CD14-positive monocyte (primary cell): ENCODE measurements at places on chromosomes 16 and 17.

- DNase-seq, result no peak
These were observed 10.0 kb downstream of the GPT2 start for GRCh38 chr16:46894036-46894672.

DNA sequence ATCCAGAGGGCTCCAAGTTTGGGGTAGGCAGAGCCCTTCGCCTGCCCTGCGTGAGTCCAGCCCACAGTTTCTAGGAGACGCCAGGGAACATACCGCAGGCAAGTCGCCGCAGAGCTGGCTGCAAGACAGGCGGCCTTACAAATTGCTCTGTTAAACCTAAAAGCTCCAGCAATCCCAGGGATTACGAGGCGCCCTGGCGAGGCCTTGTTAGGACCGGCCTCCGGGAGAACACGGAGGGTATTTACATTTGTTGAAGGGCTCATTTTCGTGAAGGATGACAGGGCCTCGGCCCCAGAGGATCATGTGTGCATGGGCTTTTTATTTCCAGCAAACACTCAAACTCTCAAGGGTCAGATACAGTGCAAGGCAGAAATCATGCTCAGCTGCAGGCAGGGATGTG lies 77.6 kb upstream of the FOXF1 start:
- DNase-seq, result no peak

DNA sequence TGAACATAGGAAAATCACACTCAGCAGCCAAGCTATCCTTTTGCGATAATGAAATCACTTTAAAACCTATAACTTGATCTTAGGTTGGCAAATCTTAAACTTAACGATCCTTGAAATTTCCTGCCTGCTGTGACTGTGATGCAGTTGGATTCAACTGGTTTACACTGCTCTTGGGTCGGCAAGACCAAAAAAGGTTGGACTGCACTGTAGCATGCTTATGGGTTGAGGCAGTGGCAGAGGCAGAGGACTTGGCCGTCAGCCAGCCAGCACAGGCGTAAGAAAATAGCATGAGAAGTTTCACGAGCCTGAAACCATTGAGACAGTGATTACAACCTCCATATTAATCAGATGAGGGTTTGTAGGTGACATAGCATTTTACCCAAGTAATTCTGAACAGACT lies 21.4 kb downstream of the WSB1 start:
- no peak for DNase-seq

DNA sequence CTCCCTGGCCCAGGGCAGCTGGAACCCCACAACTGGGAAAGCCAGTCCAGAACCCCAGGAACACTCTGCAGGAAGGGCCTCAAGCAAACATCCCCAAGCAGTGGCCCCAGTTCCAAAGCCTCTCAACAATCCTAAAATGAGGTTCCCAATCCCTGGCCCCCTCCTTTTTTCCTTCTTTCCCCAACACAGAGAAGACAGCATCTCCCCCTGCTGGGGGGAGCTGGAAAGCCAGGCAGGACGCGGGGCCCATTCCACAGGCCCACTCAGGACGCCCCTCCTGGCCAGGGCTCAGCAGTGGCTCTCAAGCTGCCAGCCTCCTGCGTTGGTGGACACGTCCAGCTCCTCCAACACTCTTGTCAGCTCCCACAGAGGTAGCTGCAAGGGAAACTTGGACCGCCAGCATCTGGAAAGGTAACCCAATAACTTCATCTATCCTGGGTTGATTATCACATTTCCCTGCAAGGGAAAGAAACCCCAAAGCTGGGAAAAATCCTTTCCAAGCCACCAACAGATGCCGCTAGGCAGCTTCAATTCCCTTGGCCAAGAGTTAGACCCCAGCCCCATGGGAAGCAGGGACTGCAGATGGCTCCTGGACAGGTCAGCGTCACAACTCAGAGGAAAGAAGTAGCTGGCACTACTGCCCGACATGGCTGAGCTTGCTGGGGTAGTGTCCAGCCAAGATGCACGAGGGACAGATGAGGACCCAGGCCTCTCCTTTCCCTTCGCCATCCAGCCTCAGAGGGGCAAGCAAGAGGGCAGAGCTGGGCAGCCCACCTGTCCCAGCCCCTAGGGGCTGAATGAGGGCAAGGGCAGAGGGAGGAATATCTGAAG lies 7.6 kb downstream of the HDAC5 start:
- no peak for DNase-seq

DNA sequence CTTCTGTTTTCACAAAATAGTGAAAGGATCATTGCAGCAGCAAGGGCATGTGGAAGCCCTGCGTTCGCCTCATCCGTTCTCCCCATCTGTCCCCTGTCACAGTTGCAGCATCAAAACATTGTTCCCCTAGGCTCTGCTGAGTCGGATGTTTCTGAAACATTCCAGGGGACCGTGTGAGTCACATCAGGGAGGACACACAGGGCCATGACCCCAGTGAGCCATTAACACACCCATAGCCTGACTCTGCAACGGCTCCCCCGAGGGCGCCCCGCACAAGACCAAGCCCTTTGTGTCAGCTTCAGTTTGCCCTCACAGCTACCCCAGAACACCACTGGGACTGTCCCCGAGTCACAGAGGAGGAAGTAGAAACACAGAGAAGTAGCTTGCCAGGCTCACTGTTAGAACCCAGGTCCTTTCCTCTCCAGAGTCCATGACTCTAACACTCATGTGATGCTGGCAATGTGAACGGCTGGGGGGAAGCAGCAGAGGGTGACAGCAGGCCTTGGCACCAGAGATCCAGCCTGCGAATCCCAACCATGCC lies 63.3 kb upstream of the HSBP1 start:
- DNase-seq, result peak; percentile 92

DNA sequence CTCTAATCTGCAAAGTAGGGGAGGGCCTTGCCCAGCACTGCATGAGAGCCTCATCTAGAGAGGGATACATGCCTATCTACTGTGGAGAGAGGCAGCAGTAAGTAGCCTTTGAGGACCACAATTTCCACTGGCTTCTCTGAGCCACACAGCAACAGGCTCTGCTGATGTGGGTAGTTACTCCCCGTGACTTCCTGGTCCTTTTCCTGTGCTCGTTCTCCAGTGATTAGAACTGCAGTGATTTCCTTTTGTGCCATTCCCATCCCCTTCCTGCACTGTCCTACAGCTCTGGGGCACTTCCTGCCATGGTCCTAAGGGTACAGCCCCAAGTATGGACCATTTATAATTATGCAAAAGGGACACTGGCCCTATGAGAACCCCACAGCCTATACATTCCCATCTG lies 3.0 kb downstream of the PLSCR3 start:
- DNase-seq, result no peak

DNA sequence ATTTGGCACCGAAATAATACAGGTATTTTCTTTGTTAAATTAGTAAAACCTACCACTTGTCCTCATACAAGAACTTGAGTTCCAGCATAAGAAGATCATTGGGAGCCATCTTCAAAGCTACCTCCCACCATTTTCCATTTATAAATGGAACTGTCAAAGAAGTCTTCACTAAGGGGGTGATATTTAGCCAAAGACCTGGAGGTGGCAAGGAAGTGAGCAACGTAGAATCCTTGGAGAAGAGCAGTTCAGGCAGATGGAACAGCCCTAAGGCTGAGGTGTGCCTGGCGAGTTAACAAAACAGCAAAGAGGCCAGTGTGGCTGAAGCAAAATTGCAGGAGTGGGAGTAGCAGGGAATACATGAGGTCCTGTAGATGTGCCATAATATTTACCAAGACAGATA lies 1.8 kb downstream of the KCNJ16 start:
- DNase-seq, result no peak

DNA sequence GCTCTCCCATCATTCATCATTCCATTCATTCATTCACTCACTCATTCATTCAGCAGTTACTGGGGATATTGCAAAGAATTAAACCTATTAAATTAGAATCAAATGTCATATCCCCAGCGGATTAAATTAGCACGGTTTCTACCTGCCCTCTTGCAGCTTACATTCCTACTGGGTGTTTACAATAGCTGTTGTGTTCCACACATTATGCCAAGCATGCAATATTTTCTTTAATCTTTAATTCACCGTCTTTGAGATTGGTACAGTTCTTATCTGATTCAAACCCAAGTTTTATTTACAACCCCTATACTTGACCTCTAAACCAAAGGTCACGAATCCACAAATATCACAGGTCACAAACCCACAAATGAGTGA lies 727 bp upstream of the USP31 start:
- DNase-seq, result no peak

GRCh38 chr16:55444754-55445485 lies 34.1 kb upstream of the MMP2 start:
- peak; percentile 90 for DNase-seq

DNA sequence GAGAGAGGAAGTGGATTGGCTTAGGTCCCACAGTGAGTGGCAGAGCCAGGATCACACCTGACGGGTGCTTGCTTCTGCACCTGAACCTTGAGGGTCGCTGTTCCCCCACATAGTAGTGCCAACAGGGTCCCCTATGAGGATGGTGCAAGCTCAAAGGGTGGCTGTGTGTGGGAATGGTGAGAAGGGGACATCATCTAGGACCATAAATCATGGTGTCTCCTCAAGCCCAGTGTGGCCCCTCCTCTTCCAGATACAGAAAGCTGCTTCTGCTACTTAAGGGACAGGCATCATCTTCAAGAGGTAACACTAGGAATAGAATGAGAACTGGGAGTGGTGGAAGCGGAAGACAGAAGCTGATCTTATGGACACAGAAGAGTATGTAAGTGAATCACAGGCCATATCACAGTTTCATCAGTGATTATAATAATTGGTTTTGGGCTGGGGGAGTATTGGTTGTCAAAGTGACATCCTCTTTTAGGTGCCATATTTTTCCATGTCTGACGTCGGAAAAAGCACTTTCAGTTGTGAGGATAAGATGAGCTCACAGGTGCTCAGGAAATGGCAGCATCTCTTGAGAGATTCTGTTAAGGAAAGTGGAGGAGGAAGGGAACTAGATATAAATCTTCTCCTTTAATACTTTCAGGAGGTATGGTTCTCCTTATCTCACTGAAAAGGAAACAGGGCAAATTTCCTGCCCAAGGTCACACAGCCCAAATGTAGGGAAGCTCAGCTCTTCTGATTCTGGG lies 83.2 kb upstream of the HNF1B start:
- DNase-seq, result no peak

DNA sequence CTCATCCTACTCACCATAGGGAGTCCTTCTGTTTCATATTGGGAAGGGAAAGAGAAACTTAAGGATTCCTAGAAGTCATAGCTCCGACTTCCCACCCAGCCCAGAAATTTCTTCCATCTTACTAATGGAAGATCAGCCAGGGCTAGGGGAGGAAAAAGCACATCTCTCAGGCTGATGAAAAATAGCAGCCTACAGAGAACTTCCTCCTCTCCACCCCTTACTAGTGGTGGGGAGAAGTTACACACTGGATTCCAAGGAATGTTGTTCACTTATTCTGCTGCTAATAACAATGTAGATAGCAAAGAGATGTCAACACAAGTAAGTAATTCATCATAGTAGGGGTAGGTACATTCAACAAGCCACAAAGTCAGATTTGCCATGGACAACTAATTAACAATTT lies 94.4 kb downstream of the SPACA3 start:
- no peak for DNase-seq

DNA sequence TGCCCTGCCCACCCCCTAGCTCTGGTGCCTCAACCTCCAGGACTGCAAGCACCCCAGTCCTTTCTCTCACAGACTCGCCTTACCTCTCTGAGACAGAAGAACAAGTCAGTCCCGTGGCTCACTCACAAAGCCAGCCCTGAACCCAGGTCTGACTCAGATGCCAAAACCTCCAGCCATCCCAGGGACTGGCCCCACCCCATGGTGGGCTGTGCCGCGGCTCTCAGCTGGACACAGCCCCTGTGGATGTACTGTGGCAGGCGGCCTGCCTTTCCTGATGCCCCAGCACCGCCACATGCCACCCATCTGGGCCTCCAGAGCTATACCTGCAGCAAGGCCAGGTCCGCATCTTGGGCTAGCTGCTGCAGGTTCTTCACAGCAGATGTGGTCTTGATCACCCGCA lies 19.8 kb downstream of the MPG start:
- no peak for DNase-seq

- no peak for DNase-seq
These were observed 1.7 kb upstream of the GPT2 start for GRCh38 chr16:46882304-46882939.

DNA sequence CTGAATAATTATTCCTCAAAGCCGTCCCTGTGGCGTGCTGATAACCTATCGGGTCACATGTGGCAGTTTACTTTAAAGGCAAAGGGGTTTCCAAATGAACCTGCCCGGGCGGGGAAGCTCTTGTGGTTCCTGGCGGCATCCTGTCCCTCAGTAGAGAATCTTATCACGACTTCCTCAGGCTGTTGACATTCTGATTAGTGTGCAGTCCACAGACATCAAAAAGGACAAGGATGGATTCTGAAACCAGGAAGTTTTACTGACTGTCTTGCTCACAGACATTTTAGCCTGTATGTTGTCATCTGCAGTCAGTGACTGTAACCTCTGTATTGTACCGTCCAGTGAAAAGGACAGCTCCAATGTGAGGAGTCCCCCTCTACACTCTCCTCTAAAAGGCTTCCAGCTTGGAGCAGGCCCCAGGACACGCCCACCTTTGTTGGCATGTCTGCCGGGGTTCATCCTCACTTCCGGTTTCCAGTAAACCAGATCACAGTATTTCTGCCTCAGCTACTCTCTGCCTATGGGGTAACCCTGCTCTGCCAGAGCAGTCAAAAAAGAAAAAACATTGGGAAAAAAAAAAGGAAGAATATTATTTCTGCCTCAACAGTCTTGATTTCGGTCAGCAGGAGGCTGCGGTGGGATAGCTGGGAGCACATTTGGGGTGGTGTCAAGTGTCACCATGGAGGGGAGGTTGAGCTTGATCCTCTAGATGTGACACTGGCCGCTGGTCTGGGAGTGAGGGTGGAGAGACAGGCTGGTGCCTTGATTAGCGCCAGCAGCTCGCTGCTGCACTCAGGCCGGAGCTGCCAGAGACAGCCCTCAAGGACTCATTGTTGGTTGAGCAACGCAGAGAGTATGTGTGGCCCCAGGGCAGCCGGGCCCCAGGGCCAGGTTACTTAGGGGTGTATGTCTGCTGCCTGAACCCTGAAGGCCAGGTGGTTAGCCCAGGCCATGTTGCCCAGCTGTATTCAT lies 89.0 kb upstream of the DNAH17 start:
- peak; percentile 91 for DNase-seq

GRCh38 chr17:62807812-62808575 lies at the start of gene MARCHF10:
Gene MARCHF10 (minus strand): TSS chr17:62808314. CDS start chr17:62801735, 6,579 bp downstream.
- no peak for DNase-seq

- DNase-seq, result peak; percentile 90
These were observed 759 bp downstream of the ALKBH5 start for GRCh38 chr17:18184143-18185031.

DNA sequence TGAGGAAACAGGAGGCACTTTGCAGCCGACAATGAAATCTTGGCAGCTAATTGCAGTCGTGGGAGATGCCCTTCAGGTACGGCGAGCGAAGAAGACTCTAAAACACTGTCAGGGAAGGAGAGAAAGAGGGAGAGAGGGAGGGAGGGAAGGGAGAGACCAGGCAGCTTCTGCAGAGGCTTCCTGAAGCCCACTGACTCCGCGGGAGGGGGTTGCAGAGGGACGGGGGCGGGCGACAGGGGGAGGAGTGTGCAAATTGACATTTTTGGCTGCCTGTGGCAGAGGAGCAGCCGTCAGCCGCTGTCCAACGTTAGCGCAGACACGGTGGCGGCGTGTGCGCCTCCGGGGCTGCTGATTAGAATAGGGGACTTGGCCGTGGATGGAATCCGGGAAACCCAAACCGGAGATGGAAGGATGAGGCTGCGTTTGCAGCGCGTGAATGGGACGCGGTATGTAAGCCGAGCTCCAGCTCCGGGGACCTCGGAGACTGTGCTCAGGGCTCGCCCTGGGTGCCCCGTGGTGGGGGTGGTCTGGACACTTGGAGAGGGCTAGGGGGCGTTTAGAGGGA lies 849.1 kb upstream of the RBFOX1 start:
- DNase-seq, result no peak

GRCh38 chr17:82718986-82719685 lies 2.6 kb downstream of the FN3KRP start:
- no peak for DNase-seq

- no peak for DNase-seq
These were observed 24.5 kb upstream of the HS3ST2 start for GRCh38 chr16:22789281-22789945.
